ENCODE measurements at places on chromosomes 3 and 15.

DNA sequence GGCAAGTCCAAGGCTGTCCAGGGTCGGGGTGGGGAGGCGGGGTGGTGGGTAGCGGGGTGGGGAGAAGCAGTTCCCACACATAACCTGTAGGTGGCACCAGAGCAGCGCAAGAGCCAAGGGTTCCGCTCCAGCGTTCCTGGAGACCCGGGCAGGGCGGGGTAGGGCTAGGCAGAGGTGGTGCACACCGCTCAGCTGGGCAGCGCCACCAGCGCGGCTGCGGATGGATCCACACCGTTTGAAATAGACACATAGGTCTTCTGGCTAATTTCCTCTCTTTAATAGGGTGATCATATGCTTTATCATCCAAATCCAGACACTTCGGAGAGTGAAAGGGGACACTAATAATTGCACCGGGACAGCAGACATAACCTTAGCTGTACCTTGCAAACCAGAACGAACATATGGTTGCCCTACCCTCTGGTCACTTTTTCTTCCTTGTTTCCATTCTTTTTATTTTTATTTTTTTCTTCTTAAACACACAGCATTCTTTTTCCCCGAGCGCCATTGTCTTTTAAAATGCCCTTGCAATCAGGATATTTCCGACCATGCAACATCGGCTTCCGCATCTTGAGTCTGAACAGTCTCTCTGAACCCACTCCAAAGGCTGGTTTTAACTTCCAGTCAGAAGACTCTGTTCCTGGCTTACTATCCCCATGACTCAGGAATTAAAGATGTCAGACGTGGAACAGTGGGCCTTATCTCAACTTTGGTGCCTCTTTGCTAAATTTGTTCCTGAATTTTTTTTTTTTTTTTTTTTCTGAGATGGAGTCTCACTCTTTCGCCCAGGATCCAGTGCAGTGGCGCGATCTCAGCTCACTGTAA is 12.5 kb upstream of the ZSCAN2 start:
- peak; percentile 86 for DNase-seq

GRCh38 chr15:60397772-60398445 is at the start of gene ANXA2:
ANXA2 (minus strand) TSS chr15:60397986; CDS start chr15:60386075, 11,911 bp downstream.
- DNase-seq, result peak; percentile 88

DNA sequence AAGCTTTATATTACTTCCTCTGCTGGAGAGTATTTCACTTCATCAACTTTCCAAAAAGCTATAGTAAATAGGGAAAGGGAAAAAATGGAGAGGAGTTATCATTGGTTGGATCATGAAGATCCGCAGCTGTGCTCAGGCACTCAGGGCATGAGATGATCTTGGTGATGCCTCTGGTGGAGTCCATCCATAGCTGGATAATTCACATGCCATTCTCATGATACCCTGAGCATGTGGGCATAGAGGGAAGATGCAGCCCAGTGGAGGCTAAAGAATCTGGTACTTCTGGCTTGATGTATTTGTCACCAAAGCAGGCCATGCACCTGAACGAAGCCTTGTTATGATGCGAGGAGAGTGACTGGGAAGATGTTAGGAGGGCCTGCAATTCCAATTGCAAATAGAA is 150.2 kb downstream of the CHST2 start:
- no peak for DNase-seq

GRCh38 chr3:160106905-160107861 is 118.0 kb upstream of the C3orf80 start:
- DNase-seq, result no peak

DNA sequence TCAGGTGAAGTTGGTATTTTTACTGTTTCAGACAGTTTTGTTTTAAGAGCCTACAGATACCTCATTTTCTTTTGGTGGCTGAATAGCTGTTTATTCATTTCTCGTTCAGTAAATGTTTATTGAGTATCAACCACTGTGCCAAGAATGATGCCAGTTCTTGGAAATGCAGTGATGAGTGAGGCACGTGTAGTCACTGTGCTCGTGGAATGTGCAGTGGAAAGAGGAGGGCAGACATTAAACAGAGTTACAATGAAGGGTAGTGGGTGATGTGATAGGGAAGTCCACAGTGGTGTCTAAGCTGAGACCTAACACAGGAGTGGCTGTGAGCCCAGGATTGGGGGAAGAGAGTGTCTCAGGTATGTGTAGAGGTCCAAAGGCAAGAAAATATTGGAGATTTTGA is 73.7 kb downstream of the ARHGEF26 start:
- no peak for DNase-seq

- DNase-seq, result no peak
Observed at GRCh38 chr3:121111914-121112612, 204.1 kb downstream of the STXBP5L start.

GRCh38 chr3:196788528-196788927 is 48.9 kb downstream of the PAK2 start:
- no peak for DNase-seq

- DNase-seq, result no peak
Observed at GRCh38 chr3:38538773-38539353, 42.7 kb downstream of the EXOG start.

DNA sequence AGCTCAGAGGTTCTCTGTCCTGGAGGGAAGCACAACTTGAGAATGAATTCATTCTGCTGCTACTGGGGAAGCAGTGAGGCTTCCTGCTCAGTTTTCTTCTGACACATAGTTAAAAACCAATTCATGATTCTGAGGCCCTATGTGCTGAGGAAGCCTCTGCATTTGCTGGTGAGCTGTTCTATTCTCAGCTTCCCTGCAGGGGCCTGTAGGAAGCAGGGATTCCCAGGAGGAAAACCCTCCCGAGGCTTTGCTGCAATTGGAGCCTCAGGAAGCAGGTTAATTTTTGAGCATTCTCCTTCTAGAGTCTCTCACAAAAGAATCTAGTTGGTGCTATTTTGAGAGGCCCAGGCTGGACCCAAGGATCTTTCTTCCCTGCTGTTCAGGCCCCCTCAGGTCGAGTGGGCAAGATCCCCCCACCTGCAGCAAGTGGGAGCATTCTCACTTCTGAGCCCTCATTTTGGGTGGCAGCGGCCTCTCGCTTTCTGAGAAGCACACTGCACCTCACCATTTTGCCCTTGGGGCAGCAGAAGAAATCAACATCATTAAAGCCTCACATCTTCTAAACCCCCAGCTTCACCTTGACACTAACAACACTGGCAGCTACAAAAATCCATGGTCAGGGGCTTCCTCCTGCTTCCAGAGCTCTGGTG is 197.5 kb upstream of the TSC22D2 start:
- no peak for DNase-seq

DNA sequence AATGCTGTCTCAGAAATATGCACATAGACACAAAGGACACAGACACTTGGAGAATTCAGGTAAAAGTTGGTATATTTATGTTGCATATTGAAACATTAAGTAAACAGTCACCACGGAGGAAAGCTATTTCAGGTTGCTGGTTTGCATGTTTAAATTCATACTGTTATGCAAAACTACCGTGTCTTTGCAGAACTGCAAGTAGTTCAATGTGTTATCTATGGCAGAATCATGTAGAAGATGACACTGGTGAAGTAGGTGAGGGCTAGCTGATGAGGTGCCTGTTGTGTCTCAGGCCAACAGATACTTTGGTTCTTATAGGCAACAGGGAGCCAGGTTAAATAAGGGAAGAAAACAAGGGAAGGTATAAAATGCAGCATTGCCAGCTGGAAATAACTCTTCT is 511.3 kb downstream of the DIPK2A start:
- no peak for DNase-seq

- no peak for DNase-seq
Observed at GRCh38 chr3:78940128-78940527, 827.7 kb downstream of the ROBO1 start.

- no peak for DNase-seq
Observed at GRCh38 chr3:178672275-178672674, 136.0 kb downstream of the KCNMB2 start.

- no peak for DNase-seq
Observed at GRCh38 chr15:90064911-90065681, 37.2 kb downstream of the IDH2 start.

GRCh38 chr15:59002418-59002859 is 15.0 kb downstream of the RNF111 start:
- DNase-seq, result peak; percentile 7

DNA sequence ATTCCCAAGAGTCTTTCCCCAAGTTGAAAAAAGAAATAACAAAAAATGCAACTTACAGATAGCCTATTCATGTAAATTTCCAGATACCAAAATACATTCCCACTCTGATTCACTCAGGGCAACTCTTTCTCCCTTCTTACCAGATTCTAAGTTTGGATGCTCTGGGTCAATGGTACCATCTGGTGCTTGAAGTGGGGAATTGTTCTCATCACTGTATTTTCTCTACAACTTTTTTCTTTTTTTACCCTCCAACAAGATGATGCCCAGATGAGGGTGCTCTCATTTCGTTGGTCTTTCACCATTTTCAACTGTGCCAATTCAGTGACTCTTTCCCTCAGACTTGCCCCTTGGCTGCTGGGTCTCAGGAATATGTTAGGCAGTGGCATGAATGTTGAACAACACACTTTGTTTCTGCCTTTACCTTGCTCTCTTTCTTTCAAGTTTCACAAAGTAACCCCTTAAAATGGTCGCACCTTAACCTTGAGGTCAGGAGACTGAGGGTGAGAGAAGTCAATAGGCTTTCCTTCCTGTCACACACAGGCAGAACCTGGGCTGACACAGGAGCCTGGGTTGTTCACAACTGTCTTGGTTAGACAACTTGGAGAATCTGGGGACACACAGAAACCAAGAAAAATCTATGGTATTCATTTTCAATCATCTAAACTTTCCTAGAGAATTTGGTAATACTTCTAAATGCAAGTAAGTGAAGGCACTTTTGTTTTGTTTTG is 330.7 kb upstream of the SLCO3A1 start:
- peak; percentile 68 for DNase-seq

All from CD4-positive, alpha-beta T cell treated with Interleukin-21 for 1 hour (primary cell).